Left renal pelvis (tissue), 4 donors: ENCODE measurements at places on chromosomes 2 and 18.

DNA sequence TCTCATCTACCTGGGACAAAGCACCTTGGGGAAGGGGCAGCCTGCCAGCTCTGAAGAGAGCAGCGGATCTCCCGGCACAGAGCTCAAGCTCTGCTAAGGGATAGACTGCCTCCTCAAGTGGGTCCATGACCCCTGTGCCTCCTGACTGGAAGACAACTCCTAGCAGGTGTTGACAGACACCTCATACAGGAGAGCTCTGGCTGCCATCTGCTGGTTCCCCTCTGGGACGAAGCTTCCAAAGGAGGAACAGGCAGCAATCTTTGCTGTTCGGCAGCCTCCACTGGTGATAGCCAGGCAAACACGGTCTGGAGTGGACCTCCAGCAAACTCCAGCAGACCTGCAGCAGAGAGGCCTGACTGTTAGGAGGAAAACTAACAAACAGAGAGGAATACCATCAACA lies 549.9 kb upstream of the LRATD1 start:
- no peak for DNase-seq

- DNase-seq = no peak
These were observed 4.7 kb downstream of the GLI2 start for GRCh38 chr2:120740375-120740764.

- DNase-seq = no peak
These were observed 67.3 kb upstream of the ACAA2 start for GRCh38 chr18:49880661-49881060.

DNA sequence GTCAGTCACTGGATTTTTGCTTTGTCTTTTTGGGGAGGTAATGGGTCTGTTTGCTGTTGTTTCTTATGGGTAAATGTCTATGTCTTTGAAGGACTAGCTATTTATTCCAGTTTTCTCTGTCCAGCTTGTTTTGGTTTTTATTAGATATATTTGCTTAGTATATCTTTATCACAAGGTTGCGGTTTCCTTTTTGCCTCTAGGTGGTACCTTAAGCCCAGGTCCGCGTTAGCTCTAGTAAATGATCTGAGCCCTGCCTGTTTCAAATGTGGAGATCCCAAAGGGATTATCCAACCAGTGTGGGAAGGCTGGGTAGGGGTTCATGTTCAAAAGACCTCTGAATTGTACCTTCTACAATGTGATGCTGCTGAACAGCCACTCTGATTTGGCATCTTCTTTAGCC lies 114.5 kb downstream of the MYO3B start:
- no peak for DNase-seq

DNA sequence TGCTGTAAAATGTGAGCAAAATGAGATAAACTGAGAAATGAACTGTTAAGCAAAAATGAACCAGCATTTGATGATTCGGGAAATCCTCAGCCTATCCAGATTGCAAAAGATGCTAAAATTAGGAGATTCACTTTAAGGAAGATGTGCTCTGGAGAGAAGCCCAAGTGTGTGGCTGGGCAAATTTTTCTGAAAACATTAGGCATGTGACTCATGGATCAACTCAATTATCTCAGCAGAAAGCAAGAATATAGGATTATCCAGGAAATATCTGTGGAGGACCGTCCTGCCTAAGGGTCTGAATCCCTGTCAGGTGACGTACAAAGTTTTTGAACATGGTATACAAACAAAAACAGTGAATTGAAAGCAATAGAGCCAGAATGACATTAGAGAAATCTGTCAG lies 1268.3 kb upstream of the TMEFF2 start:
- DNase-seq = no peak

- no peak for DNase-seq
These were observed 8.5 kb downstream of the RAB17 start for GRCh38 chr2:237581751-237582746.

DNA sequence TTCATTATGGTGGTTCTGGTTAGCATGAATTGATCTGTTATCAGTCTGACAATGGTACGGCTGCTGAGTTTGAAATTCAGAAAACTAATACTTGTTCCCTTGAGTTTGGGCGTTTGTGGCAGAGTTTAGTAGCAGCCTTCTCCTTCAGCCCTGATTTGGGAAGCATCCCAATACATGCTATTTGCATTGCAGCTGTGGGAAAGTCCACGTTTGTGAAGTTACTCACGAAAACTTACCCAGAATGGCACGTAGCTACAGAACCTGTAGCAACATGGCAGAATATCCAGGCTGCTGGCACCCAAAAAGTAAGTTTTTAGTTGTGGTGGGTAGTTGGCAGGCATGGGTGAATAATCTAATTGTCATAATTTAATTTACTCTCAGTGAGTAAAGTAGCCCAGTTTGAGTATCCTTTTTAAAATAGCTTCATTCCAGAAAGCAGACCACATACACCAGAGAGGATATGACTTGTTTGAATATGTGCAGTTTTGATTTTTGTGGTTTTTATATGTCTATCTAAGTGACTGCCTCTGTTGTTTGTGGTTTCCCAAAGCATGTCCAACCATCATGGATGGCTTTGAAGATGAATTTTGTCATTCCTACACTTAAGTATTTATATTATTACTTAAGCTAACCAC lies 12.2 kb downstream of the DGUOK start:
- no peak for DNase-seq

DNA sequence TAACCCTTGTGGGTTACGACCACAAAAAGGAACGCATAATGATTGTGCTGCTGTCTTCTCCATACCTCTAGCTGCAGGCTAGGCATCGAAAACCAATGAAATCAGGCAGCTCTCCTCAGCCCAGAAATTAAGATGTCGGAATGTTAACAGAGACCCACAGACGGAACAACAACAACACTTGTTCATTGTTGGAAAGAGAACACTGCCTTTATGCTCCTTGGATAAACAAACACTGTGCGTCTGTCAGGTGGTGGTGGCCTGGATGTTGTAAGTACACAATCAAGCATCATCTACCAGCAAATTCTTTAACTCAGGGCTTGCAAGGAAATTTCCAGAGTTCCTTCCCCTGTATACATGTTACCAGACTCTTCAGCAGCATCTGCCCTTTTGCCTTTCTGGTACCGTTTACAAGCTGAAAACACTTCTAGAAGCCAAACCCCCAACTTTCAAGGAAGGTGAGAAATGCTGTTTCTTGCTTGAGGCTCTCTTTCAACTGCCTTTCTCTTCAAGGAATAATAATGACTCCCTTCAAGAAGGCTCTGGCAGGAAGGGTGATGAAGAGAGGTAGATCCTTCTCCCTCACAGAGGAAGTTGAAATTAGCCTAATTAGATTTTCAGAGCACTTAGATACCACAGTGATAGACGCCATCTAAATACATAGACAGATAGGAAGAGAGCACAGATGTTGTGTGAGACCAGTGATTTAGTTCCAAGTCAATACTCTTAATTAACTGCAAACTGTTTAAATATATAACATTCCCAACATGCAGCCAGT lies 332.7 kb downstream of the ZNF521 start:
- no peak for DNase-seq

GRCh38 chr2:38622210-38622609 lies 19.5 kb upstream of the HNRNPLL start:
- DNase-seq = no peak

DNA sequence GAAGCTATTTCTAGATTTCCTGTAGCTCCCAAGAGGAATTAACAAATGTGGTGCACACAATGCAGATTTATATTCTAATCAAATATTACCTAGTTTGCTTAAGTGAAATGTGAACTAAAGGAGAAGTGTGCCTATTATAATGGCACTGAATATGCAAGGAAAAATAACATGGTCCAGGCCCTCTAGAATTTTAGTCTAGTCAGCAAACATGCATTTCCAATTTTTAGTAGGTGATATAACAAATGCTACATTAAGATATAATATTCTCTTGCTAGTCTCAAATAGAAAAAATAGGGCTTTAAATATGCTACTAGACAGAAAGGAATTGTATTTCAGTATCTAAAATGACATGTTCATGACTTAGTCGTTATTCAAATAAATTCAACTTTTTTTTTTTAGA lies 689.5 kb downstream of the TMEM182 start:
- DNase-seq = no peak

DNA sequence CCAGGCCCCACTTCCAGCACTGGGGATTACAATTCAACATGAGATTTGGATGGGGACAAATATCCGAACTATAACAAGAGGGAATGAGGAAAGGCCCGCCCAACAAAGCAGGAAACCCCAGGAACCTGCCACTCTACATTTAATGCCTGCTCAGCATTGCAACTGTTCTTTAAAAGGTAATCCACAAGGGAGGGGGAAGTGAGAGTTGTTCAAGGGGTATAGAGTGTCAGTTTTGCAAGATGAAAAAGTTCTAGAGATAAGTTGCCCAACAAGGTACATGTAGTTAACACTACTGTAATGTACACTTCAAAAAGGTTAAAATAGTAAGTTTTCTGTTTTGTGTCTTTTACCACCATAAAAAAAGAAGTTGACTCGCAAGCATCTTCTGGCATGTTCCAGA lies 137.6 kb downstream of the MBD2 start:
- DNase-seq = no peak

DNA sequence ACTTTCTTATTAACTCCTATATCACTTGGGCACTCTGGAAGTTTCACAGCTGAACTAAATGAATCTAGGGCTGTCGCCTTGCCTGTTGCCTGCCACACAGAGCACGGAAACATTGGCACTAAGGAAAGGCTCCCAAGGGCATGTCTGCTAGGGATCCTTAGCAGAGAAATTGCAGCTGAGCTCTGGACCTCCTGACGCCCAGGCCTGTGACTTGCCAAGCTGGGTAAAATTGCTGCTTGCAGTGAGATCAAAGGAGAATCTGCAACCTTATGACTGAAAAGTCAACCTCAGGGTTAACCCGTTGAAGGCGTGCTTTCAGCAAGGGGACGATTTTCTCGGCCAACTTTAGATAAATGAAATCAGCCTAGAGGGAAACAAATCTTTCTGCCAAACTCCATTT lies 189.8 kb downstream of the NCK2 start:
- no peak for DNase-seq

GRCh38 chr2:75560022-75560767 lies 544 bp downstream of the EVA1A start:
- DNase-seq = no peak

DNA sequence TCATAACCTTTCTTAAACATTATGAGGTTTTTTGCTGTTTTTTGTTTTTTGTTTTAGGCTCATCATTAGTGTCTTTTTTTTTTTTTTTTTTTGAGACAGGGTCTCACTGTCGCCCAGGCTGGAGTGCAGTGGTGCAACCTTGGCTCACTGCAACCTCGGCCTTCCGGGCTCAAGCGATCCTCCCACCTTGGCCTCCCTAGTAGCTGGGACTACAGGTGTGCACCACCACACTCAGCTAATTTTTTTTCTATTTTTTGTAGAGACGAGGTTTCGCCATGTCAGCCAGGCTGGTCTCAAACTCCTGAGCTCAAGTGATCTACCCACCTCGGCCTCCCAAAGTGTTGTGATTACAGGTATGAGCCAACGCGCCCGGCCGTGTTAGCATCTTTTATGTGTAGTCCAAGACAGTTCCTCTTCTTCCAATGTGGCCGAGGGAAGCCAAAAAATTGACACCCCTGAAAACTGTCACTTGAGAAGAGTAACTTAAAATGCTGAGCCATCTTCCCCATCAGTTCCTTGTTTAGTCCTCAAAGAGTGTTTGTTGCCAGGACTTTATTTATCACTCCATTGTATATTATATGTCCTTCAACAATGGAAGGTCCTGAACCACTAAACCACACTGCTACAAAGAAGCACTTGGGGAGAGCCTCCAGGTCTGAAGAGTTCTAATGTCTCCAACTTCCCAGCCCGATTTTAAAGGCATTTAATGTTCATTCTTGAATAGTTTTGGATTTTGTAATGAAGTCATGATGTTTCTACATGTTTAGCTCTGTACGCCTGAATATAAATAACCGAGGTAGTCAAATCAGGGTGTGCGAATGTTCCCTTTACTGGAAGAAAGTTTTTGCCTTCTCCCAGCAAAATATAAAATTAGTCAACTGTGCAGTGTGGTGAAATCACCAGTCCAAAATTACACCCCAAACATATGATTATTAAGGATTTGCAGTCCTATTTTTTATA lies 26.4 kb downstream of the ZNF516 start:
- no peak for DNase-seq

- DNase-seq = no peak
These were observed 181.7 kb upstream of the SIX3 start for GRCh38 chr2:44759823-44760222.

GRCh38 chr18:8991155-8991554 lies 111.3 kb upstream of the NDUFV2 start:
- no peak for DNase-seq

DNA sequence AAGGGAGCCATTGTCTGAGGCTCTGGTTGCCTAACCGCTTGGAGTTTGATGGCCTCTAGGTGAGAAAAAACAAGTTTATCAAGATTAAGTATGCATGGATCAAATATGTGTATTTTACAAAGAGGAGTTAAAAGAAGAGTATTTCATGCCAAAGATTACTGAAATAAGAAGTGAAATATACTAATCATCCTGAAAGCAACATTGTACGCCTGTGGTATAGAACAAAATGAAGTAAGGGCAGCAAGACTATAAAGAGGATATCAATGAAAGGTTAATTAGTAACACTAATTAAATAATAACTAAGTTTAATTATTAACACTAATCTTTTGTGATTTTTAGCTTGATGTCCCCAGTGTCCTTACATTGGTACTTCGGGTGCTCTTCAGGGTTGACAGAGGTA lies 276.7 kb downstream of the CALCRL start:
- no peak for DNase-seq

- DNase-seq = no peak
These were observed 12.2 kb upstream of the GNAL start for GRCh38 chr18:11676867-11677266.

GRCh38 chr2:211396815-211397214 lies 840.4 kb downstream of the CPS1 start:
- DNase-seq = no peak

- DNase-seq = no peak
These were observed 173.7 kb downstream of the MYCN start for GRCh38 chr2:16114070-16114469.

GRCh38 chr2:74444498-74445318 lies 3.0 kb upstream of the RTKN start:
- DNase-seq = no peak

DNA sequence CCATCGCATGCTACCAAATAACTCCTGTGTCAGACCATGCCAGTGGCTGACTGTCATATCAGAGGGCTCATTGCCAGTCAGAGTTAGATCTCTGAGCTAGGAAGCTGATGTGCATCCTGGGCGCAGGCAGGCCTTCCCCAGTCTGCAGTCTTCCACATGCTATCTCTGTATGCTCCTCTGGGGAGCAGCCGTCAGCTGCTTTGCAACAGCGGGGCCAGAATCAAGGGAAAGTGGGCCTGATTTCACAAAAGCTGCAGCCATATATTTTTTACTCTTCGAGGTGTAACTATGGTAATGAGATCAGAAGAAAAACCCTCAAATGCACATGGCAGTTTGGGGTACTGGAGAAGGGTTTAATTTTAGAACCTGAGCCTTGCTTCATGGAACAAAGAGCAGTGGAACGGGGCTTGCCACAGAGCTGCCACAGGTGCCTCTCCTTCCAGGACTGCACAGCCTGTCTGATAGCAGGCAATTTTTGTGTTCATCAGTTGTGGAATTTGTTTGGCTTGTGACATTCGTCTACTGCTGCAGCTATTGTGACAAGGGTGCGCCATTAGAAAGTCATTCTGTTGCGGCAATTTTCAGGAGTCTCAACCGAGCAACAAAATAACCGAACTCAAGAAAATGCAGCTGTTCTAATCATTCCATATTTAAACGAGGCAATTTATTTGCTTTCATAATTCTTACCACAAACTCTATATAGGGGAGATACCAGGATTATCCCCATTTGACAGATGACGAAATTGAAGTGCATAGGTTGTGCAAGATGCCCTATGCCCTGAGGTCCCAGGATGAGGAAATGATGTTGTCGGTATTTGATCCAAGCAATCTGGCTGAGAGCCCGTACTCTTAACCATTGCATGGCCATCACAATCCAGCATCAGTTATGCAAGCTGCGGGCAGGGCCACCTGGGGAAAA lies 109.6 kb upstream of the CYRIA start:
- no peak for DNase-seq
